G401 (cell line): ENCODE measurements at places on chromosomes 4 and X.

- DNase-seq: no peak
Observed at GRCh38 chr4:85587952-85588351, 113.0 kb downstream of the ARHGAP24 start.

GRCh38 chr4:39716356-39716755 lies 18.4 kb downstream of the UBE2K start:
- DNase-seq: no peak

GRCh38 chrX:19745077-19745476 lies 142.3 kb downstream of the SH3KBP1 start:
- DNase-seq: no peak

- peak; percentile 9 for DNase-seq
Observed at GRCh38 chr4:72319601-72320021, 249.4 kb downstream of the ADAMTS3 start.

GRCh38 chrX:115174548-115174947 lies 14.7 kb upstream of the RBMXL3 start:
- no peak for DNase-seq
